ENCODE measurements at places on chromosomes 7 and 10.

- no peak for DNase-seq
Observed at GRCh38 chr10:42930516-42931192, 146.2 kb upstream of the RET start.

GRCh38 chr7:49623943-49624342, 149.5 kb upstream of the VWC2 start:
- no peak for DNase-seq

DNA sequence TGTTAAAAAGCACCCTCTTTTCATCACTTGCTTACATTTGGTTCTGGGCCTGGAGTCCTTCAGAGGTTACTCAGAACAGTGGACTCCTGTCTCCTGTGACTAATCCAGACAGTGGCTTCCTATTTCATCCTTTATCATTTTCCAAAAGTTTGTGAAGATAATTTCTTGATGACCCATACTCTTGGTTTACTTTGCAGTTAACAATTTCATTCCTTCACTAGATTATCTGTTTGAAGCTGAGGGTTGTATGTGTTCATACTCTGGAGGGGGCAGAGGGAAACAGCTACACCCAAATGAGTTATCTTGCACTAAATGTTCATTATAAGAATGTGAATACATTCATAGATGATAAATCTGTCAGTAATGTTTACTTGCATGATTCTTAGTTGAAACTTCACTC, 124.7 kb downstream of the ZNF248 start:
- no peak for DNase-seq

GRCh38 chr10:44968500-44969400, 9.1 kb downstream of the RASSF4 start:
- DNase-seq: no peak

DNA sequence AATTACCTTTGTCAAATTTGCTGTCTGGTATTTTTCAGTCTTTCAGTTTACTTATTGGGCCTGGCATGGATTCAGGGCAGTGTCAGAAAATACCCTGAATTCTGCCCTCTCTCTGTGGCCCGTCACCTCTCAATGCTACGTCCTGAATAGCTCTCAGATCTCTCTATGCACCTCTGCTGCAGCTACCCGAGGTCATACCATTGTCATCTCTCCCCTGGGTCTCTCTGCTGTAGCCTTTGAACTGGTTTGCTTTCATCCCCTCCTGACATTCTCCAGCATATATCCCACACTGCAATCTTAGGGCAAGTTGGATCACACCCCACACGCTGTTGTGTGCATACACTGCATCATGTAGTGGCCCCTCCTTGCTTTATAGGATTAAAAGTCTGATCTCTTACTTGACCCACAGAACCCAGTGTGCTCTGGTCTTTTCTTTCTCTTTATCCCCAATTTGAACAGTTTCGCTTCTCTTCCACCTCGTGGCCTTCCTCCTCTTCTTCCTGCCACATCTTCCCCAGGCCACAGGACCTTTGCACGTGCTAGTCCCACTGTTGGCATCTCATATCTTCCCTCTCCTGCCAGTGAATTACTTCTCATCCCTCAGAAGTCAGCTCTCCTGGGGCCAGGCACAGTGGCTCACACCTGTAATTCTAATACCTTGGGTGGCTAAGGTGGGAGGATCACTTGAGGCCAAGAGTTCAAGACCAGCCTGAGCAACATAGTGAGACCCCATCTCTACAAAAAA, 372.9 kb downstream of the GALNT17 start:
- no peak for DNase-seq

- DNase-seq: no peak
Observed at GRCh38 chr10:26475386-26475785, 37.2 kb downstream of the APBB1IP start.

DNA sequence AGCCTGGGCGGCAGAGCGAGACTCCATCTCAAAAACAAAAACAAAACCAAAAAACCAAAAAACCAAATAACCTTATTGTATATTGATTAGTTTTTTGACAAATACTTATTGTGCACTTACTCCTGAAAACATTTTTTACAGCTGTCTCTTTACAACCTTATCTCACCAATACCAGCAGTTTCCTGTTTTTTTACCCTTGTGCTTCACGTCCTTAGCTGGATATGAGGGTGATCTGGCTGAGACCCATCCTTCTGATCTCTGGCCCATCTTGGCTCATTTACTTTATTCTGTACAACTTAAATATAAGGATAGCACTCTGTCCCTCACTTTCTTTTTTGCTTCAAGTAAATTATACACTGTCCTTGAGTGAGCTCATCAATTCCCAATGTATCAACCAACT, 104.6 kb upstream of the DNAJB12 start:
- DNase-seq: no peak

DNA sequence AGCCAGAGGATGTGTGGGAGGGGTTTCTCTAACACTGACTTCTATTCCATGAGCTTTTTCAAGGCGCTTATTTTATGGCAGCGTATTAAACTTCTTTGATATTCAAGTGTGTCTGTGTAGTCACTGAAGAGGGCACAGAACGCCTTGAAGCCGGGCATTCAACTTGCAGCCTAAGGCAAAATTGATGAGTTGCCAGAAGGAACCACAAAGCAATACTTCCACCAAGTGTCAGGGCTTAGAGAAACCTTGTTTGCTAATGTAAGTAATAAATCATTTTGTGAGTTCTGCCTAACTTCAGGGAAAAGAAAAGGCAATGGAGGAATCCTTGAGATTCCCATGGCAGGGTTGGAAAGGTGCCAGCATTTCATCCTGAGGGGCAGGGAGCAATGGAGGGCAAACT, 163.8 kb downstream of the LCOR start:
- no peak for DNase-seq

- DNase-seq: no peak
Observed at GRCh38 chr7:96708872-96709271, 774 bp downstream of the SEM1 start.

- DNase-seq: no peak
Observed at GRCh38 chr7:81680120-81680519, 89.7 kb downstream of the HGF start.

DNA sequence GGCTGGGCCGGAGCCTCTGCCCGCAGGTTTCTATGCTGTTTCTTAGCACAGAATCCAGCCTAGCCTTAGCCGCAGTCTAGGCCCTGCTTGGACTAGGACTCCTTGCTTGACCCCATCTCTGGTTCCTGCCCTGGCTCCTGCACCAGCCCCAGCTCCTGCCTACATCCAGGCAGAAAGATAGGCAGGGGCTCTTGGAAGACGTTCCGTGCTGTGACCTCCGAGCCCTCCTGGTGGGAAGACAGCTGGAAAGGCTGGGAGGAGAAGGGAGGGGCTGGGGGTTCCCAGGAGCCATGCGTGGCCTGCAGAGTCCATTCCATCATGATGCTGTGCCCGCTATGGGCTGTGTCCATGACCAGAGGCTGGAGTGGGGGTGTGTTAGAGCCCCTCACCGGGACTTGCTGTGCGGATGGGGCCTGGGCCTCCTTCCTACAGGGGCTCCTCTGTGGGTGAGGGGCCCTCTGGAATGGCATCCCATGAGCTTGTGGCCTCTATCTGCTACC, 26.2 kb downstream of the RAMP3 start:
- DNase-seq: no peak

DNA sequence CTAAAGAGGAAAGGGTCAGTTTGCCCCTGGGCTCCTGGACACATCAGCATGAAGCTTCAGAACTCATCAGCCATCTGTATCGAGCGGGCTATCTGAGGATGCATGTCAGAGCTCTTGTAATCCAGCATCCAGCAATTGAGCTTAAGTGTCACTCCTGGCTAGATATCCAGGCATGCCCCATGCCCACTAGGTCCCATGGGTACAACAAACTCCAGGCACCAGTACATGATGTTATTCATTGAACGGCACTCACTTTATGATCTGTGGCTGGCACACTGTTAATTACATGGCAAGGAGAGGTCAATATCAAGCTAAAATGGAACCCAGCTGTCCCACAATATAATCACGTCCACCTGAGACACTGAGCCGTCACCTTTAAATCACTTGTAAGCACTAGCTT, 274.2 kb downstream of the ELMO1 start:
- no peak for DNase-seq

- DNase-seq: no peak
Observed at GRCh38 chr7:1290026-1290678, 57.5 kb downstream of the UNCX start.

GRCh38 chr10:126904818-126905701, at the start of gene DOCK1:
DOCK1 (plus strand) TSS chr10:126905428; CDS start chr10:126905518, 90 bp downstream.
- DNase-seq: peak; percentile 81

All from HuH-7 (cell line).